ENCODE measurements at places on chromosomes 6 and 20.
A peak's percentile ranks its signal among the peaks of the same experiment; 100 is the strongest.

DNA sequence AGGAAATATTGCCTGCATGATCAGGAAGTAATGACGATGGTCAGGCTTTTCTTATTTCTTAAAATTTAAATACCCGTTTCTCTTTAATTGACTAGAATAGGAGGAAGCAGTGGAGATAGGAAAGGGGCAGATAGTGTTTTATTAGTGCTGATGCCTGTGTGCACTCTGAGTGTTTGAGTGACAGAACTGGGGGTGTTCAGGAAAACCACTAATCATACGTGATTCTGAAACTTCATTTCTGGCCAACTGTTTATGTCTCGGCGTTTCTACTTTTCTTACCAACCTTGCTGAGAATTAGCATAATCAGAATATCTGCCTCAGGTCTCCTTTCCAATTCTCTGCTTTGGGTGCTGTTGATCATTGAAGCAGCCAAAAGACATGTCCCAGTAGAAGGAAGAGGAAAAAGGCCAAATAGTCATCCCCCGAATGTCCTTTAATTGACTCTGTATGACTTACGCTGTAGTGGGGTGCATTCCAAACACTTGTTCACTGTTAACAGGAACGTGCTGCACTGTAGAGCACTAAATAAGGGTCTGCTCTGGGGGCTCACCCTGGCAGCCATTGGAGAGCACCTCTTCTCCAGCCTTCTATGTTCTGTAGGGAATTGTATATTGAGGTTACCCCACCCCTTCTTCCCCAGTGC is 152.9 kb downstream of the JARID2 start:
- DNase-seq: no peak

DNA sequence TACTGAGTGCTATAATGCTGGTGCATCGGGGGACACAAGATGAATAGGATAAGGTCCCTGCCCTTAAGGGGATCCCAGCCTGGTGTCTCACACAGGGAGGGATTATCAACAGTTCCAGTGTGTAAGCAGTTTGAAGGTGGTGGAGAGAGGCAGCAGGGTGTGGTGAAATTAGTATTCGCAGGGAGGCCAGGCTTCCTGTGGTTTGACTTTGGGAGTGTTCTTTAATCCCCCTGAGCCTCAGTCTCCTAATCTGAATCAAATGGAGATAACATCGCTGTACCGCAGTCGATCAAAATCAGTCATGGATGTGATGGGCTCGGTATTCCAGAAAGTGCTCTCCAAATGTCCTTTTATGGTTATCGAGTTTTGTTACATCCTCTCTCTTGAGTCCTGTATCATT is 288.1 kb upstream of the SUPT3H start:
- DNase-seq: no peak

GRCh38 chr6:162849269-162849668 is 121.5 kb downstream of the PACRG start:
- no peak for DNase-seq

DNA sequence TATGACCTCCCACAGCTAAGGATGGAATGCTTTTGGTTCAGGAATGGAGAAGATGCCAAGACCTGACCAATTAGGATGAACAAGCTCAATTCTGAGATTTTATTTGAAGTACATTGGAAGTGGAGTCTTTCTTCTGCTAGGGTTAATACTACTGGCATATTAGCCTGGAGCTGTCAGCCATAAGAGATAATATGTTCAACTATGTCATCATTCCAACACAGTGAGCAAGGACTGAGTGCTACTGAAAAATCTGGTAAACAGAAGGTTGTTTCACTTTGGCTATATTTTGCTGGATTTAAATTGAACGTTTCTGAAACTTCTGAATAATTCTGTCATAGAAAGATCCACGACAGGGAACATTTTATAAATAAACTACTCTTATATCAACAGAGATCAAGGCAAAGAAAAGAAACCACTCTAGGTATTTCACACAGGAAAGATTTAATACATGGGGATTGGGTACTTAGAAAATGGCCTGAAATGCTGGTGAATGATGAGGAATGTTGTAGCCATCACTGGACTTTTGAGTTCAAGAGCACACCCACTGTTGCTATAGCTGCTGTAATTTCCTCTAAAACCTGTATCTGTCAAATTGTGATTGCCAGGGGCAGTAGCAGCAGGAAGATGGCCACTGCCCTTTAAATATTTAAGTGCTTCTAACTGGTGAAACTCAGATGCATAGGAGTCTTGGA is 200.5 kb downstream of the PLCB4 start:
- DNase-seq: no peak

DNA sequence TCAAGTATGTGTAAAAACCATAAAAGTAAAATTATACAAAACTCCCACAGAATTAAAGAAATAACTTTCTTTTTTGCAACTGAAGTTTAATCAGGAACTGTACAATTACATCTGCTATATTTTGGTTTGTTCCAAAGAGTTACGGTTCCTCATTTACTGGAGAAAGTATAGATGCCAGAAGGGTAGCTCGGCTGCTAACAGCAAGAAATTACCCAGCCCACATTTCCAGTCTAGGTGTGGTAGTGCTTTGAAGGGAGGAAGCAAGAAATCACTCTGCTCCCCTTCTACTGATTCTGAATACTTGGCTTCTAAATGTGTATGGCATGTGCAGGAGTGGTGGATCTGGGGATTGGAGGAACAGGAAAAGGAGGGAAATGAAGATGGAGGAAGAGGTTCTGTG is 441.3 kb downstream of the CDC5L start:
- DNase-seq: no peak

DNA sequence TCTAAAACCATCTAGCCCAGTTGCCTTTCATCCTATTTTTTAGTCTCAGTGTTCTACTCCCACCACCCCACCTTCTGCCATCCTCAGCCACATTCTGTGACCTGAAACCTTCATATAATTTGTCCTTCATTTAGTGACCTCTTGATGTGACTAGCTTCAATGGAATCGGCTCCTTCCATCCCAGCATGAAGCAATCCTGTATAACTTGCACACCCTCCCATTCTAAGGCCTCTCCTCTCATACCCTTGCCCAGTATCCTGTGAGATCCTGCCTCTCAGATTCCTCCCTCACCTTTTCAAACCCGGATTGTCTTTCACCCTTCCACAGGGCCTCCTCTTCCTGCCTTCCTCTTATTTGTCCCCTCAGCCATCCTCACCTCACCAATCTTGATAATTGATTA is 3.1 kb downstream of the ZNF76 start:
- no peak for DNase-seq

GRCh38 chr6:22029171-22029570 is 267.7 kb downstream of the PRL start:
- DNase-seq: no peak

- DNase-seq: no peak
These were observed 23.9 kb downstream of the EPM2A start for GRCh38 chr6:145711372-145711771.

GRCh38 chr6:137417396-137417795 is 76.8 kb downstream of the OLIG3 start:
- no peak for DNase-seq

- DNase-seq: peak; percentile 52
These were observed 249.7 kb downstream of the TTLL2 start for GRCh38 chr6:167574431-167575151.
